ENCODE measurements at places on chromosomes 7 and 10.
A peak's percentile ranks its signal among the peaks of the same experiment; 100 is the strongest.

DNA sequence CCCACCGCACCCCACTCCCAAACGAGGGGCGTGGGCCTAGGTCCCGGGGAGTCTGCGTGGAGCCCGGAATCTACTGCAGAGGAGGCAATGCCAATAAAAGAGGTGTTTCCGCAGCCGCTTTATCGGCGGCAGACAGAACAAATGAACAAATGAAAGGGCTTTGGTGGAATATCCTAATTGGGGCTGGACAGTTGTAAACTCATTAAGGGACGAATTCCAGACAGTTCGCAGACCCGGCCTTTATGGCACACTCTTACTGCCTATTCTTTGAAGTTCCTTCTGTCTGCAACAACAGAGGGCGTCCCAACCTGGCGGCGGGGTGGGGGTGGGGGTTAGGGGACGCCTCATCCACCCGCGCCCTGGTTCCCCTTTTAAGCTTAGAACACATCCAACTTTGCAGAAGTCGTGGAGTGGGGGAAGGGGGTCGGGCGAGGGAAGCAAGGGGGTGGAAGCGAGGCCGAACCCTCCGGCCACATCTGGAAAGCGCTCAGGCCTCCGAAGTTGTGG lies 4.1 kb downstream of the HOXA9 start:
- H3K27me3 ChIP-seq: peaks cover 100% of the 10 kb centered on the region
- H3K4me1 ChIP-seq: peaks cover 56% of the 10 kb centered on the region
- no peak overlapping the region for H3K27ac ChIP-seq
- H3K36me3 ChIP-seq: no peaks in the 10 kb centered on the region

GRCh38 chr10:89853781-89854191 lies 152.4 kb downstream of the KIF20B start:
- no peak overlapping the region for H3K4me3 ChIP-seq
- no peak overlapping the region for H3K27ac ChIP-seq
- H3K36me3 ChIP-seq: no peaks in the 10 kb centered on the region
- no peaks in the 10 kb centered on the region for H3K4me1 ChIP-seq
- DNase-seq: no peak

DNA sequence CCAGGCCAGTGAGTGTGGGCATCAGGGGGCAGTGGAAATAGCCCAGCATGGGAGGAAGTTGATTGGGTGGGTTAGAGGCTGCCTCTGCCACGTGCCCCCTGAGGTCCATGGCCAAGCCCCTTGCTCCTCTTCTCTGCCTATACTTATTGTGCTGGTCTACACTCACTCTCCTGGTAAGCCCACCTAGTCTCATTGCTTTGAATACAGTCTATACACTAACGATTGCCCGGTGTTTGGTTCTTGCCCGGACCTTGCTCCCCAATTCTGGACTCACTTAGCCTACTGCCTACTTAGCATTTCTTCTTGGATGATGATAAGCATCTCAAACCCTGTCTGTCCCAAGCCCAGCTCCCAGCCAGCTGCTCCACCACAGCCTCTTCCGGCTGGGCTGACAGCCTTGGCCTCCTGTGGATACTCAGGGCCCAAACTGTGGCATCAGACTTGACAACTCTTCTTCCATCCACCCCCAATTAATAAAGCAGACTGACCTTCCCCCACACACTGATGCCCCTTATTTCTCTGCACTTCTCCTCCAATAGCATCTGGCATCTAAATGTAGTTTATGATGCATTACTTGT lies 10.1 kb downstream of the LRRC18 start:
- H3K36me3 ChIP-seq: no peaks in the 10 kb centered on the region
- no peaks in the 10 kb centered on the region for H3K27me3 ChIP-seq

DNA sequence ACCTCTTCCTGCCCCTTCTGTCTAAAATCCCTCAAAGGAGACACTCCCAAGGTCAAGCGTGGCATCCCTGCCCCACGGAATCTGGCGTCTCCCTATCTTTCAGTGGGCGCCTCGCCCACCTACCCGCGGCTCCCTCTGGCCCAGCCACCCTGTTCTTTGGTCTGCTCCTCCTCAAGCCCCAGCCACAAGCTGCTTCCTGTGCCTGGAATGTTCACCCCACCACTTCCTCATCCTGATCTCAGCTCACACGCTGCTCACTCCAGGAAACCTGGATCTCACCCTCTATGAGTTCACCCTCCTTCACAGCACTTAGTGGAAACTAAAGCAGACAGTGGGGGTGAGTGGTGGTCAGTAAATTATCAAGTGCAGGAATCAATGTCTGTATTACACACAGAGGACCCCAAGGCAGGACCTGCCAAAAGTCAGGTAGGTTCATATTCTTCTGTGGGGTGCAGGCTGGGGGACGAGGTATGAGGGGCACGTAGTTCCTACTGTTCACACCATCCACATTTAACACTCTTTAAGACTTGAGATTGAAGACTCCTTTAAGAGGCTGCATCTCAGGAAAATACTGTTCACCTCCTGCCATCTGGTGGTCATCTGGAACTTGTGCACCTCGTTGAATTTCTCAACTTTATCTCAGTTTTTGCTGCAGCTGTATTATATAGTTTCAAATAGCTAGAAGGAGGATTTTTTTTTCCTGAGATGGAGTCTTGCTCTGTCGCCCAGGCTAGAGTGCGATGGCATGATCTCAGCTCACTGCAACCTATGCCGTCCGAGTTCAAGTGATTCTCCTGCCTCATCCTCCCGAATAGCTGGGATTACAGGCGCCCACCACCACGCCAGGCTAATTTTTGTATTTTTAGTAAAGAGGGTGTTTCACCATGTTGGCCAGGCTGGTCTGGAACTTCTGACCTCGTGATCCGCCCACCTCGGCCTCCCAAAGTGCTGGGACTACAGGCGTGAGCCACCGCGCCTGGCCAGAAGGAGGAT lies 166.6 kb downstream of the ARHGAP21 start:
- no peaks in the 10 kb centered on the region for H3K27me3 ChIP-seq
- H3K36me3 ChIP-seq: no peaks in the 10 kb centered on the region
- DNase-seq: no peak
- H3K4me3 ChIP-seq: no peak overlapping the region

DNA sequence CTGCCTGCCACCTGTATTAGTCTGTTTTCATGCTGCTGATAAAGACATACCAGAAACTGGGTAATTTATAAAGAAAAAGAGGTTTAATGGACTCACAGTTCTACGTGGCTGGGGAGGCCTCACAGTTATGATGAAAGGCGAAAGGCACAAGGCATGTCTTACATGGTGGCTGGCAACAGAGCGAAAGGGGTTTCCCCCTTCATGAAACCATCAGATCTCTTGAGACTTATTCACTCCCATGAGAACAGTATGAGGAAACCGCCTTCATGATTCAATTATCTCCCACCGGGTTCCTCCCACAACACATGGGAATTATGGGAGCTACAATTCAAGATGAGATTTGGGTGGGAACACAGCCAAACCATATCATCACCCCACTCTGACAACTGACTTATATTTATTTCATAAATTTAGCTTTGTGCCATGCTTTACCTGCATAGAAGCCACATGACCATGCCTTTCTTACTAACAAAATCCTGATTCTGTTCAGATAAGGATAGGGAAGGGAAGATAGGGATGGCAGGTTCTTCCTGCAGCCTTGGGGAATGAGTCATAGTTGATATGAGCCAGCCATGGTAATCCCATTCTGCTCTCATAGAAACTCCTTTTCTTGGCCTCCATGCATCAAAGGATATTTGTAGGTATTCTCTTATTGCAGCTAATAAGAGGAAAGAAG lies 191.3 kb upstream of the AGK start:
- H3K4me1 ChIP-seq: no peaks in the 10 kb centered on the region
- H3K36me3 ChIP-seq: no peaks in the 10 kb centered on the region
- no peak overlapping the region for H3K4me3 ChIP-seq
- H3K27ac ChIP-seq: no peak overlapping the region
- H3K27me3 ChIP-seq: no peaks in the 10 kb centered on the region

- H3K36me3 ChIP-seq: no peaks in the 10 kb centered on the region
- peaks cover 9% of the 10 kb centered on the region for H3K4me1 ChIP-seq
- H3K27ac ChIP-seq: no peak overlapping the region
- DNase-seq: no peak
Measured at GRCh38 chr7:27606270-27607209, 56.1 kb downstream of the HIBADH start.

DNA sequence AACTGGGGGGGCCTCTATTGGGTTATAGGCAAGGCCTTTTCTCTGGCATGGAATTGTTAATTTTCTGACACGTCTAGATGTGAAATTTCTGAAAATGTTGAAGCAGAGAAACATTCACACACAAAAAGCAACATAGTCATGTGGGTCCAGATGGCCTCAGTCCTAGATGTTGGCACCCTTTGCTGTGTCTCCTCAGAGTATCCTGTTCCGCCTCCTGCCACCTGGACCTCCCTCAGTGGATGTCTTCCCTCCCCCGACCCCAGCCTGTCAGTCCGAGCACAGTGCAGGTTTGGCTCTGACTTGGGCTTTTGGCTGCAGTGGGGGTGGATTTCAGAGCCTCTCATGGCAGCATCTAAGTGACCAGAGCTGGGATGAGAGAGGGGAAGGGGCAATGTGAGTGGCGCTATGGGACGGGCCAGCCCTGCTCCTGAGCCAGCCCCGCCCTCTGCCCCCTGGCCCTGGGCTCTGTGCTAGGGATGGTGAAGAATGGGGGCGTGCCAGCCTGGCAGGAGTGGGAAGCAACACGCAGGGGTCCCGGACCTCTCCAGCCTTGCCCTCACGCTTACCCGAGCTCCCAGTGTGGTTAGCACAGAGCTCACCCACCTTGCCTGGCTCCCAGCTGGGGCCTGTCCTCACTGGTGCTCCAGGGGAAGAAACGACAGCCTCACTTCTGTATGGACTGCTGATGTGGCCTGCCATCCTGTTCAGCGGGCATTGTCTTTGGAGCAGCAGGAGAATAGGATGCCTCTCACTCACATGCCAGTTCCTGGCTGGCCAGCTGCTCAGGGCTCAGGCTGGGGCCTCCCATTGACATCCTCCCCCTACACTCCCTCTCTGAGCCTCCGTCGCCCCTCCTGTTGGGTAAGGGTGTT lies 6.2 kb downstream of the ATP6V0E2 start:
- no peaks in the 10 kb centered on the region for H3K27me3 ChIP-seq
- DNase-seq: no peak
- no peak overlapping the region for H3K27ac ChIP-seq
- H3K4me3 ChIP-seq: no peak overlapping the region
- H3K36me3 ChIP-seq: peaks cover 7% of the 10 kb centered on the region
- H3K4me1 ChIP-seq: peaks cover 10% of the 10 kb centered on the region

GRCh38 chr7:135601182-135601581 lies 43.5 kb downstream of the NUP205 start:
- no peaks in the 10 kb centered on the region for H3K4me1 ChIP-seq
- H3K4me3 ChIP-seq: no peak overlapping the region
- DNase-seq: no peak
- H3K27me3 ChIP-seq: no peaks in the 10 kb centered on the region
- H3K36me3 ChIP-seq: no peaks in the 10 kb centered on the region

- no peak overlapping the region for H3K4me3 ChIP-seq
- DNase-seq: no peak
- no peaks in the 10 kb centered on the region for H3K36me3 ChIP-seq
- H3K27ac ChIP-seq: no peak overlapping the region
- no peaks in the 10 kb centered on the region for H3K4me1 ChIP-seq
Measured at GRCh38 chr10:56012101-56012500, 349.0 kb downstream of the ZWINT start.

DNA sequence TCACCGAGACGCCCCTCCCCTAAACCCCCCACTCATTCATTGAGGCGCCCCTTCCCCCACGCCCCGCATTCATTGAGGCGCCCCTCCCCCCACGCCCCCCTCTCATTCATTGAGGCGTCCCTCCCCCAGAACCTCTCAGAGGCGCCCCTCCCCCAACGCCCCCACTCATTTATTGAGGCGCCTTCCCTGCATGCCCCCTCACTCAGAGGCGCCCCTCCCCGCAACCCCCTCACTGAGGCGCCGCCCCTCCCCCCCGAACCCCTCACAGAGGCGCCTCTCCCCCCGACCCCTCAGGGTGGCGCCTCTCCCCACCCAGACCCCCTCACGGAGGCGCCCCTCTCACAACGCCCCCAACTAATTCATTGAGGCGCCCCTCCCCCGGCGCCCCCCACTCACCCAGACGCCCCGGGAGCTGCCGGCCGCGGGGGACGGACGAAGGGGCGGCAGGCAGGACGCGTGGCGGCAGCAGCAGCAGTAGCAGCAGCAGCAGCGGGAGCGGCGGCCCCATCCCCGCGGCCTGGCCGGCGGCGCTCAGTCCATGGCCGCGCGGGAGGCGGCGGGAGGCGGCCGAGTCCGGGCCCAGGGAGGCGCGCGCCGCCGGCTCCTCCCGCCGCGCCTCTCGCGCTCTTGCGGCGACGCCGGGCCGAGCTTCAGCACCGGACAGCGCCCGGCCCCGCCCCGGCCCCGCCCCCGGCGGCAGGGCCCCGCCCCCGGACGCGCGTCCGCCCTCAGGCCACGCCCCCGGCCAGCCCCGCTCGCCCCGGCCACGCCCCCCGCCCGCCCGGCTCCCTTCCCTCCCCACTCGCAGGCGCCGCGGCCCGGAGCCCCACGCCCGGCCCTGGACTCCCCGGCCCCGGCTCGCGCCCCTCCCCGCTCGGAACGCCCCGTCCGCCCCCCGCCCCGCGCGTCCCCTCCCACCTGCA lies at the start of gene PTPRN2:
TSS of gene PTPRN2 (minus strand) at position 662 of the 923 bp plus-strand sequence.
- H3K4me3 ChIP-seq: peak within 1 kb of the TSS; percentile 15
- no peaks in the 10 kb centered on the region for H3K36me3 ChIP-seq
- H3K4me1 ChIP-seq: peaks cover 19% of the 10 kb centered on the region
- DNase-seq: peak; percentile 60

DNA sequence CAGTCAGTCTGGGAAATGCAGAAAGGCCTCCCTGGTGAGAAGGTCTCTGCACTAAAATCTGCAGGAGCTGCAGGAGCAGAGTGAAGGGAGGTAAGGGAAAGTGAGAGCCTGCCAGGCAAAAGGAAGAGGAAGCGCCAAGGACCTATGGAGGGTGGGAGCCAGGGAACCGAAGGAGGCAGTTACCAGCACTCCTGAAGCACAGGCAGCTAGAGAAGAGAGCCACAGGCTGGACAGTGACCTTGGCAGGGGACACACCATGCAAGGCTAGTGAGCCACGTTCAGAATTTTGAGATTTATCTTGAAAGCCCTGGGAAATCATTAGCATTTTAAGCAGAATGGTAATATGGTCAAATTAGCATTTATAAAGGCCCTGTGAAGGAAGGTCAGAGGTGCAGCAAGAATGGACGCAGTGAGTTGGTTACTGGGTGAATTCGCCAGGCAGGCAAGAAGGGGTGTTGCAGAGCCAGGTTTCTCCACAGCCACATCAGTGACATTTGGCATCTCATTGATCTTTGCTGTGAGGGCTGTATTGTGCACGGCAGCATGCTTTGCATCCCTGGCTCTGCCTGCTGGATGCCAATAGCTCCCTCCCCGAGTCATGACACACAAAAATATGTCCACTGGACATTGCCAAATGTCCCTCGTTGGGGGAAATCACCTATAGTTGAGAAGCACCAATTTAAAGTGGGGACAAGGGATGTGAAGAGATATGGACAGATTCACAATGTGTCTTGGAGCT lies 54.7 kb upstream of the LANCL2 start:
- no peak for DNase-seq
- no peak overlapping the region for H3K27ac ChIP-seq
- H3K4me1 ChIP-seq: peaks cover 12% of the 10 kb centered on the region
- H3K36me3 ChIP-seq: no peaks in the 10 kb centered on the region
- no peaks in the 10 kb centered on the region for H3K27me3 ChIP-seq

- no peaks in the 10 kb centered on the region for H3K27me3 ChIP-seq
- no peak overlapping the region for H3K4me3 ChIP-seq
- H3K36me3 ChIP-seq: no peaks in the 10 kb centered on the region
- peak overlapping the region; percentile 44 for H3K27ac ChIP-seq
Measured at GRCh38 chr7:117269417-117269816, 53.4 kb downstream of the WNT2 start.

All from left lung (tissue), 14 donors.